Memory B cell (primary cell): ENCODE measurements at places on chromosomes 2 and 18.
A peak's percentile ranks its signal among the peaks of the same experiment; 100 is the strongest.

DNA sequence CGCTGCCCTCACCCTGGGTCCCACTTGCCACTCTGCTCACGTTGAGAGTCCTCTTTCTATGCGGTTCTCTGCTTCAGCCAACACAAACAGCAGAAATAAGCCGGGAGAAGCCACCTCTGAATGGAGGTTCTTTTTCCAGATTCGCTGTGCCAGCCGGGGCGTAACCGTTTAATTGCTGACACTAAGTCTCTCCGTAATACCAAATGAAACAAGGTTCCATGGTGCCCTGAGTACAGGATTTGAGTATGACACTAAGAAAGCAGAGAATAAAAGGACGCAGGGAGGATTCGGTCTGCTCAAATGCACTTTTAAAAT is 37.6 kb downstream of the CTIF start:
- DNase-seq = no peak

GRCh38 chr18:22399949-22400348 is 17.8 kb downstream of the CTAGE1 start:
- DNase-seq = no peak

DNA sequence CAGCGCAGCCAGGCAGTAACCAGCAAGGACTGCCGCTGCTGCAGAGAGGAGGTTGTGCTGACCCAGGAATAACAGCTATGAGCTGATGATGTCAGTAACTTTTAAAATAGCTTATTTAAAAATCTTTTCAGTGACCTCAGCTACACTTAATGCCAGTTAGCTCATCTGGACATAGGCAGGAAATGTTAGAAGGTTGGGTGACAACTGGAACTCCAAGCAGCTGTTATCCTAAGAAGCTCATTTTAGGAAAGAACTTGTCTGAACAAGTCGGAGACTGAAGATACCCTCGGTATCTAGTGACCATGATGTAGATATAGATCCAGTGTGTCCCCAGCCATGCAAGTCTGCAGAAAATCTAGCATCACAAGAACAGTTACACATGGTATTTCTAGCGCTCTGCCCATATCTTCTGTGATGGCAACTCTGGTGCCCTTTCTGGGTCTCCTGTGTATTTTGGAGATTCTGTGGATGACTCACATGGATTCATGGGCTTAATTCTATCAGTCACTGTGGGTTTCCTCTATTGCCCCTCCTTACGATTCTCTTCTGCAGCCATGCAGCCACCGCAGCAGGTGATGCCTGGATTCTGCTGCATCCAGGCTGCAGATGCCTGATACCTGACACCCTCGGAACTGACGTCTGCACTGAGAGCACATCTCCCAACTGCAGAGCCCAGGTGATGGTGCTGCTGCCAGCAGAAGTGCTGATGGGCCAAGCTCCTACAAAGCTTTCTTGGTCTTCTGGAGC is 19.8 kb upstream of the PLEK start:
- no peak for DNase-seq

- no peak for DNase-seq
Observed at GRCh38 chr18:75116165-75116564, 92.8 kb downstream of the PTGR3 start.

DNA sequence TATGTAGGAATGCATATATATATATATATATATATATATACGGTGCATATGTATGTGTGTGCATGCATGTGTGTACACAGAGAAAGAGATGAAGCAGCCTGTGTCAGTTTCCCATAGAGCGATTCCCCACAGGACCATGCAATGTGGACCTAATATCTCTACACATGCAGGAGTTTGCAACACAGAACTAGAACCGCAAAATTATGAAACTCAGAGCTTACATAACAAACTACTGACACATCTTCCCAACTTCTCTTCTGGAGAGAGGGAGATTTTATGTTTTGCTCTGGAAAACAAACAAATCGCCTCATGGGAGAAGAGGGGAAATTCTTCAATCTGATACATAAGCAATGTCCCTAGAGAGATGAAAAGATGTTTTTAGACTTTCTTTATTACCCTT is 377.2 kb downstream of the LRATD1 start:
- DNase-seq = no peak

- DNase-seq = no peak
Observed at GRCh38 chr2:60470340-60470739, 83.1 kb downstream of the BCL11A start.

- DNase-seq = no peak
Observed at GRCh38 chr18:70380915-70381896, 92.4 kb downstream of the SOCS6 start.

DNA sequence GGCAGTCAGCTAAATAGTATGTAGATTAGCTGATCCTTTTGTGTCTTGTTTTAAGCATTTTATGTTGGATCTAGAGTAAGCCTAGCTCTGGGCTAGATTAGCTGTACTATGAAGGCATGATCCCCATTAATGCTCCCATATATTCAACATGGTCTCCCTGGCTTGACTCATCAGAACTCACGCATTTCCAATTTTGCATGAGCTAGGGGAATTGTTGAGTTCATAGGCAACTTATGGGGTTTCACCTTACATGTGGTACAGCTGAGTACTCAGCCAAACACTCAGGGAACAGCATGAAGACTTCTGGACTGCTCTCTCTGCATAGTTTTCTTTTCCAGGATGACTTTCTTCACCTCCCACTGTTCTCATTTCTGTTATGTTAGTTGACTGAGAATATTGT is 248.2 kb downstream of the TMX3 start:
- DNase-seq = no peak

GRCh38 chr2:205276116-205276777 is 406.1 kb upstream of the NRP2 start:
- no peak for DNase-seq

GRCh38 chr18:12911929-12912703 is 28.1 kb upstream of the PTPN2 start:
- DNase-seq = no peak

DNA sequence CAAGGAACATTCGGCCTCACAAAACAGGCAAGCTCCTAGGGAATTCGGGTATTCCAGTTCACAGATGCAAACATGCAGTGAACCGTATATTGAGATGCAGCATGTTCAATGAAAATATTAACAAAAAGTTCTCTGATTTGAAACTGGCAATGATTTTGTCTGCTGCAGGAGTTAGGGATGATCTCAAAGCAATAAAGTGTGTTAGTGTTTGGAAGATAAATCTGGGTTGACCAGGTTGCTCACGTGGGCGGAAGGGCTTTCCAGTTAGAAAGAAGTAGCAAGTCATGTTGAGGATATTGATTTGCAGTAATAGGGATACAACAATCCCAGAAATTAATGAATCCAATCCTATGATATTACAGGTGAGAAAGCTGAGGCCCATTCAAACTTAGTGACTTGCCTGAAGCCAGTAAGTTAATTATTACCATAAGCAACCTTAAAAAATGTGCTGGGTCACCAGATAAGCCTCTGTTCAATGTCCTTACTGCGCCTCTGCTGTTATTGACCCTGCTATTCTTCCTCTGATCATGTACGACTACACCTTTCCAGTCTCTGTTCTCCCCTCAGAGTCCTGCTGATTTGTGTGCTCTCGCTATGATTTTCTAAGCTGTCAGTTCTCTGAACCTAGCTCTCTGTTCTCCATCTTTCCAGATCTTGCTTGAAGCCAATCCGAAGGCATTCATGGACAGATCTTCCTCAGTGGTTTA is 370.8 kb downstream of the DSEL start:
- DNase-seq = no peak

- DNase-seq = no peak
Observed at GRCh38 chr2:227933884-227934283, 62.5 kb downstream of the DAW1 start.

GRCh38 chr18:35458677-35459441 is 38.9 kb downstream of the INO80C start:
- DNase-seq = no peak

GRCh38 chr2:197161774-197162173 is 148.8 kb downstream of the ANKRD44 start:
- DNase-seq = no peak

GRCh38 chr2:161136696-161137324 is 23.4 kb upstream of the TANK start:
- DNase-seq = peak; percentile 83

- no peak for DNase-seq
Observed at GRCh38 chr2:220736778-220737177, 835.3 kb downstream of the EPHA4 start.

- DNase-seq = no peak
Observed at GRCh38 chr2:189222468-189223105, 43.0 kb upstream of the COL5A2 start.

- DNase-seq = no peak
Observed at GRCh38 chr2:166932032-166932431, 43.8 kb downstream of the XIRP2 start.

DNA sequence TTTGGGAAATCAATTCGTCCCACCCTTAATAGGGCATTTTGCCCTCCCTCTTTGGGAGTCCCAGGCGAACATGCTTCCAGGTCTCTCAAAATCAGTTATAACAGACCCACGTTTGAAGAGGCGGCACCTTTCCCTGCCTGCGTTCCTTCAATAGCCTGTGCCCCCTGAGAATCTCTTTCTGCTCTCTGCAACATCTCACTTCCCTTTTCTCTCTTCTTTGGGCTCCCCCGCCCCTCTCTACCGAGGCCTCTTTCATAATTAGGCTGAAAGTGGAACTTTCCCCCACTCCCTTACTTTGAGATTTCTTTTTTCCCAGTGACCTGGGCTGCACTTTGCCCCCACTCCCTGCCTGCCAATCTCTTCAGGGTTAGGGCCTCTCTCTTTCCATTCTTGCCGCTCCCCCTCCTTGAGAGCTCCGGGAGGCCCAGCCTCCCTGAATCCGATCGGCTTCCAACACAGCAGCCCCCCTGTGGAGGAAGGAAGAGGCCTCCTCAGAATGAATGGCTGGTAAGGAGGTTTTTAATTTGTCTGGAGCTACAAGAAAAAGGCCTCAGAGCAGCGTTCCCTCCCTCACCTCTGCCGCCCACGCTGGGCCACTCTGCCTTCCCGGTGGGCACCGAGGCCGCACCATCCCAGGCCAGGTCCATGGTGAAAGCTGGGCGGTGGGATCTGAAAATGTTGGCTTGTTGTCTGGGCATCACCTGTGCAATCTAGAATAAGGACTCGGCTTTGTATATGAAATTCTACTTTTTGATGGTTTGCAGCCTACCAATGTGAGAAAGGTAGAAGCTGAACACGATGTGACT is 162.6 kb upstream of the SIX3 start:
- DNase-seq = peak; percentile 56

GRCh38 chr2:8153258-8153718 is 528.6 kb upstream of the ID2 start:
- no peak for DNase-seq

GRCh38 chr2:27729198-27729597 is 42.3 kb upstream of the MRPL33 start:
- DNase-seq = no peak

GRCh38 chr18:79720359-79720733 is 40.7 kb downstream of the CTDP1 start:
- DNase-seq = no peak

GRCh38 chr2:12293874-12294273 is 422.9 kb upstream of the TRIB2 start:
- no peak for DNase-seq

- DNase-seq = no peak
Observed at GRCh38 chr18:26134107-26134506, 438 bp downstream of the PSMA8 start.

DNA sequence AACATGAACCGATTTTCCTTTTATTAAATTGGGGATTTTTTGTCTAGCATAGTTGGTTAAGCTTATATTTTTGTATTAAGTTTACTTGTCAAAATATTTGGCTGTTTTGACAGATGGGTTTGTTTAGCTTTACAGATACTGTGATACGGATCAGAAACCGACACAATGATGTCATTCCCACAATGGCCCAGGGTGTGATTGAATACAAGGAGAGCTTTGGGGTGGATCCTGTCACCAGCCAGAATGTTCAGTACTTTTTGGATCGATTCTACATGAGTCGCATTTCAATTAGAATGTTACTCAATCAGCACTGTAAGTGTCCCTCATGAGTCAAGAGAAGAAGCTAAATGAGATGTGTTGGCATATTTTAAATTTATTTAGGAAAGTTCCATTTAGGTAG is 8.5 kb downstream of the PDK1 start:
- DNase-seq = no peak

DNA sequence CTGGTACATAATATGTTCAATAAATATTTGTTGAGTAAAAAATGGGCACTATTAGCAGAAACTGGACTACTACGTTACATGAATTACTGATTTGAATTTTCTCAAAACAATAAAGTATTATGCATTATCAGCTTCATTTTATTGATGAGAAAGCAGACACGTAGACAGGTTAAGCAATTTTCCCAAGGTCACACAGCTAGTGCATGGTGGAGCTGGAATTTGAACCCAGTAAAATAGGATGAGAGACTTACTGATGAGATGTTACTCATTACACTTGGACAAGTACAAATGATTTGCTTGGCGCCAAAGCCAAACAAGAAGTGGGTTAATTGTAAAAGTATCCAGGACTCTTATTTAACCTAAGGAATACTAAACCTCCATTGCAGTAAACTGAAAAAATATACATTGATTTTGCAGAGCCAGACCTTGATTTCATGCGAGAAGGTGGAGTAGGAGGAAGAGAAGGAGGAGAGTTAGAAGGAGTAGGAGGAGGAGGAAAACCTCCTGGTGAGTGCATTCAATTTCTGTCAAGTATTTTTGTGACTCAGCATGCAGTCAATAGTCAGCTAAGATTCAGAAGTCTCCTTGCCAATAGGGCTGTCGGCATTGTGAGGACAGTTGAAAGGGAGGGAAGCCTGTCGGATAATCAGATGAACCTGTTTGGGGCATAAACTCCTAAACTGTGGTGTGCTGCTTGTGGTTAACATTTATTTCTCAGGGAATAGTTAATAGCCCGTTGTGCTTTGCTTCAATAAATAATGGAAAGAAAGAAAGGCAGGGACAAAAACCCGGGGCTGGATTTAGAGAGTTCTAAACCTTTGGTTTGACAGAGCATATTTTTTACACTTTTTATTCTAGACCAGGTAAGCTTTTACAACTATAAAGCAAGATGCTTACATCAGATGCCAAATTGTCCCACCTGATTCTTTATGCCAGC is 77.0 kb upstream of the TACR1 start:
- no peak for DNase-seq

DNA sequence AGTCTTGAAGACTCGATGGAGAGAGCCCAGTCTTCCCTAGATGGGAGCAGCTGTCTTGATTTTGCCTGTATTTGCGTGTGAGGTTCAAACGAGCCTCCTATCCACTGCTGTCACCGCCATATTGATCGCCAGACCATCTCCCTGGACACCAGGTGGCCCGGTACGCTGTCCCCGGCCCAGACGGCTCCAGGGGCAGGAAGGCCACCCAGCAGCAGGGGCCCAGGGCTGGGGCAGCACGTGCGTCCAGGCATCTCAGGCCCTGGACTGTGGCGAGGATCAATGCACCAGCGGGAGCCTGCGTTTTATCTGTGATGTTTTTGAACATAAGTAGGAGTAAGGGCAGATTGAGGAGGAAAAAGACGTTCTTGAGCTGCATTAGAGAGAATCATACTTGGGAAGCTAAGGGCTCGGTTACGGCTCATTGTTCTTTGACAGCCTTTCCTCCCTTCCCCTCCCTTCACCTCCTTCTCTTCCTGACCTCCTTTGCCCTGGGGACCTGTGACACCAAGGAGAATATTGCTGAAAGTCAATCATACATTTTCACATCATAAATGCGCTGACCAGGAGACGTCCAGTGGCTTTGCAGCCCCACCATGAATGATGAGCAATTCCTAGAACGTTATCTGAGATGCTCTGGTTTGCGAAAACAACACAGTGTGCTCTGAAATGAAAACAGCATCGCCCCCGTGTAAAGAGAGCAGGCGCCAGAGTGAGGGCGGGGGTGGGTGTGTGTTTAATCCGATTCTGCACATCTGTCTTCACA is 711.2 kb upstream of the SALL3 start:
- no peak for DNase-seq

GRCh38 chr2:105235388-105236059 is 6.0 kb upstream of the GPR45 start:
- DNase-seq = peak; percentile 66
